ENCODE measurements at places on chromosomes 4 and X.
A peak's percentile ranks its signal among the peaks of the same experiment; 100 is the strongest.

GRCh38 chrX:26922278-26922677, 540.9 kb downstream of the PPP4R3C start:
- DNase-seq, result no peak

GRCh38 chr4:89413518-89413917, 105.9 kb upstream of the GPRIN3 start:
- no peak for DNase-seq

DNA sequence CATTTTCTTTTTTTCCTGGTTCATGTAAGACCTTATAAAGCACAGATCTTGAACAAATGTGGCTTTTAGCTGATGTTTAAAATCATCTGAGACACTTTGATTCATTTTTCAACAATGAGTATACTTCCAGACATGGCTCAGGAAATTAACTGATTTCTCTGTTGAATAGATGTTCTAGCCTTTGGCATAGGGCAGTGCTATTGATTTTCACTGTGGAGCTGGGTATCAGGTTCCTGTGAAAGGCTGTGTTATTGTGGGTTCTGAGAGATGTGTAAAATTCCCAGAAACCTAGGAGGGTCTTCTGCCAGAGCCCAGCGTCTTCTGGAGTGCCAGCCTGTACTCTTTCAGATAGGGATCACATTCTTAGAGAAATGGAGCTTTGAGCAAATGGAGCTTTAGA, 278.9 kb downstream of the EPHA5 start:
- no peak for DNase-seq

DNA sequence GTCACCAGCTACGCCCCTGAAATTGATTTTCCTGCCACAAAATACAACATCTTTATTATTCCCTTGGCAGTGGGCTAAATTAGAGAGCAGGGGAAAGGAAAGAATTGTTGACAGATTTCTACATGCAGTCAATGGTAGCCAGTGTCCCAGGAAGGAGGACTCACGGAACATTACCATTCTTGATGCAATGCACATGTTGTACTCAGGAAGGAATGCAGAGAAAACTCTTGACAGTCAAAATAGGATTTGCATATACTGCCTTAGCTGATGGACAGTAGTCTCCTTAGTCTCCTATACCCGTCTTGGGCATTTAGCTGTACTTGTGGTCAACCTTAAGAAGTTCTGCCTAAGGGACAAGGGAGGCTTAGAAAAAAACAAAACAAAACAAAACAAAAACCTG, 158.0 kb upstream of the GYPA start:
- no peak for DNase-seq

DNA sequence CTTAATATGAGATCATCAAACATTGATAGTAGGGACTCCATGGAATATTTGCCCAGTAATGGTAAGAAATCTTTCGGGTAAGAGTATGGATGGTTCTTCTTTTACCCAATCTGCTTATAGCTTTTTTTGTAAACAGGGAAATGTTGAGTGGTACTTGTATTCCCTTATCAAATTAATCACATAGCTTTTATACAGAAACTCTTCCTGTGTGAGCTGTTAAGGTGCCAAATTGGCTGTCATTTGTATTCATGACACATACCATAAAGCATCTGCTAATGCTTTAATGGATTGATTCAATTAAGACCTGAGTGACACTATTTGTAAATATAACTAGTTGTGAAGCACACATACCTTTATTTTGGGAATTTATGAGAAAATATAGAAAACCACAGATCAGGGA, 34.2 kb downstream of the KLF3 start:
- no peak for DNase-seq

GRCh38 chrX:120536061-120536460, 24.7 kb downstream of the CUL4B start:
- DNase-seq, result no peak

GRCh38 chr4:30535255-30535654, 184.9 kb upstream of the PCDH7 start:
- no peak for DNase-seq

- DNase-seq, result no peak
These were observed 40.9 kb upstream of the CPLX1 start for GRCh38 chr4:866761-867390.

DNA sequence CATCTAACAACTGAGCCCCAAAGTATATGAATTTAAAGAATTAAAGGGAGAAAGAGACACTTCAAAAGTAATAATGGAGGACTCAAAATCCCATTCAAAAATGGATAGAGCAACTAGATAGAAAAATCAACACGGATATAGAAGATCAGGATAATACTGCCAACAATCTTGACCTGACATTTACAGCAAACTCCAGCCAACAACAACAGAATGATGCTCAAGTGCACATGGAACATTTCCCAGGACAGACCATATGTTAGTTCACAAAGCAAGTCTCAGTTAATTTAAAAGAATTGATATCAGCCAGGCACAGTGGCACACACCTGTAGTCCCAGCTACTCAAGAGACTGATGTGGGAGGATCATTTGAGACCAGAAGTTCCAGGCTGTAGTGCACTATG, 72.0 kb upstream of the SMARCAD1 start:
- no peak for DNase-seq

DNA sequence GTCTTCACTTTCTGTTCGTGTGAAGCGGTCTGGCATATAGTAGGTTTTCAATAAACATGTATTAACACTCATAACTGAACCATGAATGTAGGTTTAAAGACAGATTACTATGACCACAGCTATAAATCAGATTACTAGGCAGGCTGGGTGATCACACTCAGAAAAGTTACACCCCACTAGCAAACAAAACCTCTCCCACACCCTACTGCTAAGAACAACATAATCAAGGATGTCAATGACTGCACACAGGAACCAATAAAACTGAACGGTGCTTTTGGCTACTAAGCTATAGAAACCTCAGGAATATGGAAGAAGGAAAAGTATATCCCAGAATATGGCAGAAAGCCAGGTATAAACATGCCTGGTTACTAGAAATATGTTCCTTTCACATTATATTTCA, 676.9 kb downstream of the SMARCA1 start:
- DNase-seq, result no peak

DNA sequence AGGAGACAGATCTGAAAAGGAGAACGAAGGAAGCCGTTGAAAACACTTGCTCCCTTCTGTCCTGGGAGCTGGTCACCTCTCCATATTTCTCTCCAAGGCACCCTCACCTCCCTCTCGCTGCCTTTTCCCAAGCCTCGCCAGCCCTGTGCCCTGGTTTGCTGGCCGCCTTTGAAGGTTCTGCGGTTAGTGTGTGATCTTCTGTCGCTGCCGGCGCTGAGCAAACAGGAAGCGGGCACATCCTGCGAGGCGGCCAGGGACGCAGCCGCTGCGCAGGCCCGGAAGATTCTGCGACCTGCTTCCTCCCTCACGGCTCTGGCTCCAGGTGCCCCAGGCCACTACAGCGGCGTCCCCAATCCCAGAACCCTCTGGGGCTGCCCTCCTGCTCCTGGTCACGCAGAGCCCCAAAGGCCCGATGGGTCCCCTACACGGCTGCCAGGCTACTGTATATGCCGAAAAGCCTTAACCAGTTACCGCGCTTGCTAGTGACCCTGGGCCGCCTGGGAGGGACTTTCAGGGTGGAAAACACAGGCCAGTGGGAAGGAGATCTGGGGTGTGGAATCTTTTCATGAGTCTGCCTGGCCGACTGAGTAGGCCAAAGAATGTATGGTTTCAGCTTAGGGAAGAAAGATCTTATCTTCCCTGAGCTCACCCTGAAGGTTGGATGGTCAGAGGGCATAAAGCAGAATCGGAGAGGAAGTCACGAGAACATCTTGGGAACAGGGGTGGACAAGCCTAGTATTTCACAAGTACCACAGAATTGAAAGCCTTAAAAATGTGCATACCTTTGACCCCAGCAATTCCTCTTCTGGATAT, 2.3 kb upstream of the SASH3 start:
- DNase-seq, result peak; percentile 69

DNA sequence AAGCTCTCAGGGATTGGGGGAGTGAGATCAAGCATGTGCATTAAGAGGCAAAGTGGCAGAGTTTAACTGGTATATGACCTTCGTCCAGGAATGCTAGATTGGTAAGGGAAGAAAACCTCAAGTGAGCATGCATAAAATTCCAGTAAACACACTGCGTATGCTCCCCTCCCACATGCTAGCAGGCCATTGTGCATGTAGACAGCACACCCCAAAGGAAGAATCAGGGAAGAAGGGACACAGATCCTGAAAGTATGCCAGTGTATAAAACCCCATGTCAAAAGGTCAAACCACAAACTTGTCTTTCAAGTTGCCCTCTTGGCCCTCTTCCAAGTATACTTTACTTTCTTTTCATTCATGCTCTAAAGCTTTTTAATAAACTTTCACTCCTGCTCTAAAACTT, 405.2 kb upstream of the CNKSR2 start:
- DNase-seq, result no peak

- DNase-seq, result no peak
These were observed 23.3 kb downstream of the ARHGAP24 start for GRCh38 chr4:85498068-85498733.

Data from activated effector memory CD4-positive, alpha-beta T cell treated with Interleukin-2 at 50 U/mL for 16 hours (primary cell).